Right cardiac atrium (tissue), 5 donors: ENCODE measurements at places on chromosomes 3 and 15. TPM values are rescaled to one million over a fixed set of nuclear protein-coding genes. Genes with fewer than 3 reads are reported as not detected.
A peak's percentile ranks its signal among the peaks of the same experiment; 100 is the strongest.

DNA sequence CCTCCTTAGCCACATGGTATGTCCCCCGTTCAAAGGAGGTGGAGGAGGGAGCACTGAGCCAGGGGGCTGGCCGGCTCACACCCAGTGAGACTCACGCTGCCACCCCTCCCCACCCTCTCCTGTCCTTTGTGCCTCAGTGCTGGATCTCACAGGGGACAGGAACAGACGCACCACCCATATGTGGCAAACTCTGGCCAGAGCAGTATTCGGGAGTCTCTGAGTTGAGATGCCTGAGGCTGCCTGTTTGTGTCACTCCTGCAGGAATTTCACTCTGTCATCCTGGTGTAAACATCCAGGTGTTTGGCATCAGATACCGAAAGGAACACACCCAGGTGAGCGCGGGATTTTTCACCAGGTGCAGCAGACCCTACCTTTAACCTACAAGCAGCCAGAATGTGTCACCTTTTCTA lies 25.7 kb downstream of the RGMA start:
- DNase-seq: no peak

DNA sequence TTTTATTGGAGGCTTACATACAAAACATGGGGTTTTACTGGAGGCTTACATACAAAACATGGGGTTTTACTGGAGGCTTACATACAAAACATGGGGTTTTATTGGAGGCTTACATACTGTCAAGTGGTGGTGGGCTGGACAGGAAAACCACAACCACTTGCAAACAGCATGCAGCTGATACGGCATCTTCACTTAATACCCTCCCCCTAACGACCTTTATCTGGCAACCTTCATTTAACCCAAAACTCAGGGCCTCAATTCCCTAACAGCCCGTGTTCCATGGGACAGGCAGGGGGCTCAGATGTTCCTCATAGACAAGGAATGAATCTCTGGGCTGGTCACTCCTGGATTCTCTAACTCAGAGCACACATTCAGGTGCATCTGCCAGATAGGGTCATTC lies 137.1 kb downstream of the CD47 start:
- no peak for DNase-seq

GRCh38 chr3:144553301-144553700 lies 581.7 kb downstream of the DIPK2A start:
- no peak for DNase-seq

- DNase-seq: no peak
These were observed 343.1 kb upstream of the SEMA6D start for GRCh38 chr15:47374222-47374621.

Gene DNASE1L3
- total RNA-seq: 7.2 TPM

Gene SELENOS
- total RNA-seq: 38.5 TPM

GRCh38 chr3:67244130-67244529 lies 246.0 kb downstream of the KBTBD8 start:
- DNase-seq: no peak

DNA sequence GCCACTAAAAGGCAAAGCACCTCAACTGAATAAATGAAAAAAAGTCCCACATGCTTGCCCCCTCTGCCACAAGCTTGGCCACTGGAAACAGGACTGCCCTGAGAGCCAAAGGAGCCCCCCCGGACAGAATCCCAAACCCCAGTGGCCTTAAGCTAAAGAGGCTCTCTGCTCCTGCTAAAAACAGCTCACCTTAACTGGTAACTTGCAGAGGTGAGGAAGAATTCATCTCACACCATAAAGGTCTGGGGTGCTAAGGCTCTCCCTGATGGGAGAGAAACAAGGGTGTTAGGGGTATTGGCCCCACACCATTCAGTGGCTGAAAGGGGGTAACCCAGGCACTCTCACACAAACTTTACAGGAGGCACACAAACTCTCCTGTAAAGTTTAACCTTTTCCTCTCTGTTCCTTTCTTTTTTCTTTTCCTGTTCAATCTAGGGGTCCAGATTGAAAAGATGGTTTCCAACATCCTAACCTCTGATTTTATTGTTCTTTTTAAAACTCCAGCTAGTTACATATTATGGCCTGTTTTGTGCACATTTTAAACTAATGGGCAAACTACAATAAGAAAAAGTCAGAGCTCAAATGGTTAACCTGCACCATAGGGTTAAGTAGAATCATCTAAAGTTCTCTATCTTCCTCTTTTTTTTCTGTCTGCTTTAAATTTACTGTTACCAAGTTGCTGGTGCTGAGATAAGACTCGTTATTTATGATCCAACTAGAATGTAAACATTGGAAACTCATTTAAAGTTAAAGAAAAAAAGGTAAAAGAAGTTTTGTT lies 19.9 kb downstream of the TRANK1 start:
- DNase-seq: no peak

GRCh38 chr3:63977893-63978292 lies 45.4 kb downstream of the PSMD6 start:
- no peak for DNase-seq

DNA sequence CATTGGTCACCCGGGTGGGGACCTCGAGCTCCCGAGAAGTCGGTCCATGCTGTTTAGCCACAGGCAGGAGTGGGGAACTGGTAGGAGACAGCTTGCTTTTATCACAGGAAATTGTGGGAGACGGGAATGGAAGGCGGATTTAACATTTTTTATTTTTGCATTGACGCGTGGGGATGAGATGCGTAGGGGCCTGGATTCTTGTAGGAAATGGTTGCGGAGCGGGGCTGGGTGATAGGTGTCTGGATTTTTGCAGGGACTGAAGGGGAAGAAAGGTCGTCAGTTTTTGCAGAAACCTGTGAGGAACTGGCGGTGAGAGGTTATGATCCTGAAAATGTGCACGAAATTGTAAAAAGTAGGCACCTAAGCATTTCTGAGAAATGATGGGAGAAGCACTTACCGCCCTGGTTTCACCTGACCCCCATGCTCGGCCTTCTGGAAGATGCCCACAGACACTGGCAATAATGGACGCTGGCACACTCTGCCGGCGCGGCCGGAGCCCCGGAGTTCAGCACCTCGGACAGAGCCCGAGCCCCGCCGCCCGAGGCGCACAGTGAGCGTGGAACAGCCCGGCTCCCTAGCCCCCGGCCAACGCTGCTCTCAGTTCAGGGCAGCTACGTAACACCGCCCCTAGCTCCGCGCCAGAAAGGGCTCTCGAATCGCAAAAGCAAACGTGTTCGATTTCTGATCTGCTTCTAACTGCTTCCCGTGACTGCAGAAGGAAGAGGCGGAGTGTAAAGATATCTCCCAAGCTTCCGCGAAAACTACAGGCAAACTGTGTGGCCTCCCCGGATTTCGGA lies 928 bp downstream of the ANKRD34C start:
- DNase-seq: peak; percentile 29

DNA sequence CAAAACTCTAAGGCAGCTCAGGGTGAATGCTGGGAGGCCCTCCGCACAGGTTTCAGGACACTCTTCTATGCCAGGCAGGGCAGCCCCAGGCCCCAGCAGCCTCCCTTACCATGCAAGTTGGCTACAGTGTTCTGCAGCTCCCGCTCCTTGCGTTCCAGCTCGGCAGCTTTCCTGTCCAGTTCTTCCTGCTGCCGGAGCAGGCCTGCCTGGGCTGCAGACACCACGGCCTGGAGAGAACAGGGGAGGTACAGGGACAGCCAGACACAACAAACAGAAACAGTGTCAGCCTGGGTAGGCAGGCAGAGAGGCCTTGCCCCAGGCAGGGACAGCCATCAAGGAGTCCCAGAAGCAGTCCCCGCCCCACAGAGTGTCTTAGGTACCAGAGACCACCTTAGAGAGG lies 9.0 kb upstream of the ULK3 start:
- DNase-seq: peak; percentile 39

Gene ALPK3
- 72.1 TPM for total RNA-seq

GRCh38 chr3:194135806-194136518 lies at the start of gene HES1:
Gene HES1, plus strand, starts transcription at chr3:194136148. Its CDS starts 233 bp downstream, at chr3:194136381.
- peak; percentile 95 for DNase-seq

DNA sequence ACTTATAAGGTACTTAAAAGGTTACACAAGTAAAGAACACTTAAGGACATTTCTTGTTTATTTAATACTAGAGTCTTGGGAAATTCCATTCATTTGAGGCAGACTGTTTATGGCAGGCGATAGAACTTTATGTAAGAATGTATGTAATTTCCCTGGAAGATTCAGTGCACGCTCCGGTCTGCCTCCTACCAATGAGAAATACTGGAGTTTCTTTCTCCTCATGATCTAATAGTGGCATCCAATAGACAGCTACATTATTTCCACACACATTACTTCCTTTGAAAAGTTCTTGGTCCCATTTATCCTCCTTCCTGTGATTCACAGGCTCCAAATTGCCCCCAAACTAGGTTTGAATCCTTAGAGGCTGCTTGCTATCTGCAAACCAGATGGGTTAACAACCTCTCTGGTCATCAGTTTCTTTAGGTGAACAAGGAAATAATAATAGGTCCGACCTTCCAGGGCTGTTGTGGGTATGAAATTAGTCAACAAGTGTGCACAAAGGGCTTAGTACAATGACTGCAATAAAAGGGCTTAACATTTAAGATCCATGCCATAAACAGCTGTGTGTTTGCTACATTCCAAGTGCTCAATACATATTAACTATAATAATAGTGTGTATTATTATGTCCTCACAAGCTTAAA lies 30.7 kb downstream of the EIF4E3 start:
- no peak for DNase-seq

Gene IMPG2
- total RNA-seq: 0.42 TPM

GRCh38 chr15:88702983-88703382 lies 64.2 kb downstream of the ISG20 start:
- DNase-seq: no peak

DNA sequence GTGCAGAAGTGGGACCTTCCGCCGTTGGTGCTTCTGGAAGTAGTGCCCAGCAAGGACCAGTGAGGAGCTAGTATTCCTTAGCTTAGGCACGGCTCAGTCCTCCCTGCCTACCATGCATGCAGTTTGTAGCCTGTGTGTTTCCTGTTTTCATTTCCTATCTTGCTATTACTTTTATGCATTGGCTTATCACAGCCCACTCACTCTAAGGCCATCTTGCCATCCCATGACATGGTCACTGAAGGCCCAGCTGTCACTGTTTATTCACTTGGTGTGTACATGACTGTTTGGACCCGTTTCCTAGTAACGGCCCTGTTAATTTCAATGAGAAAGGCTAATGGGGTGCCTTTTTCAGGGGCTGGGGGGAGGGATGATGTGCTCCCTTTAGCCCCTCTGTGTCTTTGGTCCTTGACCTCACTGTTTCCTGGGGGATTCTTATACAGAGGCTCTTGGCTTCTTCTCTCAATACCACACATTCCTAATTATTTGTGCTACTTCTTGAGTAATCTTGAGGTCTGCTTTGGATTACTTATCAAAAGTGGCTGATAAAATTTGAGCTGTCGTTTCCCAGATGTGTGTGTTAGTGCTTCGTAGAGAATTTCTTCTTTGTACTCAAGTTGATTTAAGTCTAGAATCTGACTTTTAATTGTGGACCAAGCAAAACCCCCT lies 24.5 kb upstream of the TRAK1 start:
- DNase-seq: no peak

GRCh38 chr3:116394365-116394764 lies 50.9 kb downstream of the LSAMP start:
- no peak for DNase-seq

DNA sequence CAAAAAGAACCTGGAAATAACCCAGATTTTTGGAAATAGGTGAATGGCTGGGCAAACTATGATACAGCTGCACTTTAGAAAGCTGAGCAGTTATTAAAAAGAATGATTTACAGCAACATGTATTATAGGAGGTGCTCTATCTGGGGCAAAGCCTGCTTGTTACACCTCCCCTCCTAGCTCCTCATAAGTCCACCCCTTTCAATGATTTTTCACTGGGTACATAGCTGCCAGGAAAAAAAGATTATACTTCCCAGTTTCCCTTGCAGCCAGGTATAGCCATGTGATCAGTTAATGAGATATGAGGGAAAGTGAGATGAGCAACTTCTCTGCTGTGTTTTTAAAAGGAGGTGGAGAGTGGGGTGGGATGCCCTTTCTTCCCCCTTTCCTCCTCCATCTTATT lies 97.7 kb downstream of the CHST2 start:
- no peak for DNase-seq

Gene CHRNA5
- total RNA-seq: 2.2 TPM

GRCh38 chr3:12490547-12490946 lies 6.3 kb downstream of the TSEN2 start:
- DNase-seq: no peak

GRCh38 chr15:71512682-71513006 lies 297.7 kb upstream of the NR2E3 start:
- DNase-seq: no peak

Gene FOXB1
- not detected for total RNA-seq

Gene MOBP
- 0.25 TPM for total RNA-seq

Gene MRAS
- 298 TPM for total RNA-seq

- no peak for DNase-seq
These were observed 50.9 kb downstream of the ABHD2 start for GRCh38 chr15:89138999-89139612.

DNA sequence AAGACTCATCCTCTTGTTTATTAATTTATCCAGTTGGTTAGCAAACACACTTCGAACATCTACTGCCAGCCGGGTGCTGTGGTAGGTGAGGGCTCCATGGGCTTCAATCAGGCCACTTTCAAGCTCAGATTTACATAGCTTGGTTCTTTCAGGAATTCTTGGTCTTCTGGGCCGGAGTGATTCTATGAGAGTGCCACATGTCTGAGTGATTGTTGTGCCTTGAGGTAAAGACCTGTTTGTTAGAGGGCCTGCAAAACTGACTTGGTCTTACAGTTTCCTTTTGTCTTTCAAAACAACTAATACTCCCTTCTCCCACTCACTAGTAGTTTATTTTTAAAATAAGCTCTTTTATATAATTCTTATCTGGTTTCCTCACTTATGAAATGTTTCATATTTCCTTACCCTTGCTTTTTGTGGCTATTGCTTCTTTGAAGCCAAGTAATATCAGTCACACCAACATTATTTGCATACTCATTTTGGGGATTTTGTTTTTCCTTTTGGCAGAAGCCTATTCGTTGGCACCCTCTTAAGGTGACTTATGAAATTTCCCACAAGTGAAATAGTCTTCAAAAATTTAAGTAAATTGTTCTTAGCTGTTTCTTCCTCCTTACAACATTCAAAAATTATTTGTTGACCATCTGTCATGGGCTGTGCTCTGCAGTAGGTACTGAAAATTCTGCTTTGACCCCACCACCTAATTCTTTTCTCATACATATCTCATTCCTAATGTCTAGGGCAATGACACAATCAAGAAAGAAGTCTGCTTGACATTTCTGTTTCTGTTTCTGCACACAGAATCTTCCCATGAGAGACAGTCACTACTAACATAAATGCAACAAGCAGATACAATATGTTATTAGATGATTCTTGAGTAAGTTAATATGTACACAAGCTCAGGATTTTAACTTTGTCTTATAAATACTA lies 120.2 kb downstream of the LRRC28 start:
- no peak for DNase-seq

- DNase-seq: no peak
These were observed 692.0 kb downstream of the NLGN1 start for GRCh38 chr3:174089592-174089991.

DNA sequence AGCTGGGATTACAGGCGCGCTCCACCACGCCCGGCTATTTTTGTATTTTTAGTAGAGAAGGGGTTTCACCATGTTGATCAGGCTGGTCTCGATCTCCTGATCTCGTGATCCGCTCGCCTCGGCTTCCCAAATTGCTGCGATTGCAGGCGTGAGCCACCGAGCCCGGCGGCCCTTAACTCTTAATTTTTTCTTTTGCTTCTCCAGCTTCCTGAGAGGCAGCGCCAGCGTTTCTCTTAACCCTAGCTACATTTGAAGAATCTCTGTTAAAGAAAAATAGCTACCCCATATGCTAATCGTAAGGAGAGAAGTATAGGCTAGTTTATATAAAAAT lies 465 bp upstream of the GK5 start:
- DNase-seq: no peak

Gene SLC22A14
- total RNA-seq: 0.14 TPM
